Stimulated activated CD8-positive, alpha-beta memory T cell treated with anti-CD3 and anti-CD28 coated beads, Interleukin-12 subunit alpha, Interleukin-12 subunit beta, amount 100 ng/mL, for 1 hour (primary cell): ENCODE measurements at places on chromosomes 1 and 21.

DNA sequence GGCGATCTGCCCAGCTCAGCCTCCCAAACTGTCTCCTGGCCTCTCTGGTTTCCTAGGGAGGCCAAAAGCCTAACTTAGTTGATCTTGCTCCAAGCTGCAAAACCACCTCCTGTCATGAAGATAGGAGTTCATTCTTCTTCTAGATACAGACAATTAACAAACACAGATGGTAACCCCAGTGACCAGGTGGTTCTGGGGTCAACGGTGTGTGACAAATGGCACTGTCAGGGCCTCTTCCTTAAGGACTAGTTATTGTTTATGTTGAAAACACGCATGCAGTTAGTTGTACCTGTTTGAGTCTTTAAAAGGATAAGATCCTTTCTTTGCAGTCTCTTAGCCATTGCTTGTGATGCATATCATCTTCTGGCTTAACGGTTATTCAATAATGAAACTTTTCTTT, 4.6 kb upstream of the UMODL1 start:
- no peak for DNase-seq

DNA sequence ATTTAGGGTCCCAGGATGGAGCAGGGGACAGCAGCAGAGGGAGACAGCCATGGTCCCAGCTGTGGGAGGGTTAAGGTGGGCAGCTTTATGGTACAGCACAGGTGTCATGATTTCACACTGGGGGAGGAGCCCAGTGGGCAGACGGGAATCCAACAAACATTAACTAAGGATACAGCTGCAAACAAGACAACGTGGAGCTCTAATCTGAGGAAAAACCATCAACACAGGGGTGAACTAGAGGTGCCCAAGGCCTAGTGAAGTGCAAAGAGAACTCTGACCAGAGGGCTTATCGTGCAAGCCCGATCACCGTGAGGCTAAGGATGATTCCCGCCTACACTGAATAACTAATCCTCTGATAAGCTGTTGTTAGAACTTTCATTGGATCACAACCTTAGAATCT, 18.7 kb downstream of the ECE1 start:
- DNase-seq: no peak

GRCh38 chr1:19662313-19662712, 2.4 kb upstream of the HTR6 start:
- DNase-seq: no peak

- DNase-seq: no peak
Observed at GRCh38 chr1:202143768-202144401, 652 bp downstream of the ARL8A start.

- no peak for DNase-seq
Observed at GRCh38 chr1:13628218-13628617, 44.6 kb downstream of the PDPN start.

- DNase-seq: no peak
Observed at GRCh38 chr1:29803486-29803885, 567.2 kb downstream of the PTPRU start.
